Kidney epithelial cell (primary cell): ENCODE measurements at places on chromosomes 12 and 14. TPM values are rescaled to one million over a fixed set of nuclear protein-coding genes. Genes with fewer than 3 reads are reported as not detected.
A peak's percentile ranks its signal among the peaks of the same experiment; 100 is the strongest.

DNA sequence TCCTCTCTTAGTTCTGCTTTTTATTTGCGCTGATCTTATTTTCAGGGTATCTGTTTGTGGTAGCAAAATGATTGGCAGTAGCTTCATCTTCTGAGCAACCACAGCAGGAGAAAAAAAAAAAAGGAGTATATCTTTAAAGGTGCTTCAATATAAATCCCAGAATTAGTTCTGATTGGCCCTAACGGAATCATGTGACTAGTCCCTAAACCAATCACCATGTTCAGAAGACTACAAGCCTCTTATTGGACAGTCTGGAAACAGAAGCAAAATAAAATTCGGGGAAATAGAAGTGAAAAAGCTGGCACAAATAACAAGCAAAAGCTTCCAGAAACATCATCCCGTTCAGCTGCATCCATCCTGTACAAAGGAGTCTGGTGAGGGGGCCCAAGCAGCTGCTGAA, 49.9 kb upstream of the PTPRO start:
- DNase-seq: no peak

DNA sequence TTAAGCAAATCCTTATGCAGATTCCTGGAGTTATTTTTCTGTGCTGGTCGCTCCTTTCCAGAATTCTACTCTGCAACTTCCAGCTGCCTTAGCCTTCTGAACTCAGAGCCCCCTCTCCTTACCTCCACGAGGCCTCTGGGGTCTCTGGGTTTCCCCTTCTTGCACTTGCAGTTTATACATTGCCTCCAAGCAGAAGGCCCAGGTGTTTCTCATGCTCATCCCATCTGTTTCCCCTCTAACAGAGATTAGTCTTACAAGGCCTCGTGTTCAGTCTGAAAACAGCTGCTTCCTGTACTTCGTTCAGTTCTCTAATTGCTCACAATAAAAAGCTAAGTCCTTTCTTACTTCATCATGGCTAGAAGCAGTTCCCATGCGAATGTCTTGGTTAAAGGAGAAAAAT, 134.4 kb upstream of the FGD4 start:
- no peak for DNase-seq

- DNase-seq: no peak
These were observed 99.2 kb downstream of the PHETA1 start for GRCh38 chr12:111269718-111270117.

GRCh38 chr14:37723515-37723914, 128.1 kb downstream of the TTC6 start:
- no peak for DNase-seq

DNA sequence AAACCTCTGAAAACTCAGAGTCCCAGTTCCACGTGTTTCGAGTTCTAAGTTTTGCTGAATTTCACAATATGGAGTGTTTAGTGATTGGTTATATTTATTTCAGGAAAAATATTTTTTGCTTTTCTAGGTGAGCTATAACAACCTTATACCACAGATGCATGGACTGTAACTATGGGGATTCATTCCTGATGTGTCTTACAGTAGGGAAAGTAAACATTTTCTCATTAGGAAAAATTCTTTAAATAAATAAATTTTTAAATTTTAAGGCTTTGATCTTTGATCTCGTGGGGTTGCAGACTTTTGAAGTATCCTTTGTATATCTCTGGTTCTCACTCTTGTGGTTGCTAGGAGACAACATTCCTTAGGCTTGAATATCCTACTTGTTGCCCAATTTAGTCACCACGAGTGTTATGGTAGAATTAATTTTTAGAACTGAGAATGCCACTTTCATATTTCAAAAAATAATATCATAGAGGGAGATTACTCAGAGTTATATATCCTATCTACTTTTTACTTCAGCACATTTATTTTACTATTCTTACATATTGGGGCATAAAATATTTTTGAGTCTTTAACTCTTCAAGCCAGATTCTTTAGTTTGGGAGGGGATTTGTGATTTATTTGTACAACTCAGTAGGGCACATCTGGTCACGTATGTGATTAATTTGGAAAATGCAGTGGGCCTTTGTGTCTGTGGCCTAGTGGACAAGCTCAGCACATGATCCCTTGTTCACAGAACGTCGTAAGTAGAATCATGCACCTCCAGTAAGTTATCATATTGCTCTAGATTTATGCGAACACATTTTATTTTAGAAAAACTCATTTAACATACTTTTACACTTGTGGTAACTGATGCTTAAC, 224.0 kb downstream of the TTC6 start:
- peak; percentile 16 for DNase-seq

Gene CPNE6
- total RNA-seq: not detected in 2 replicates

Gene IFI27
- total RNA-seq: under 0.01 and 1.4 TPM in 2 replicates

DNA sequence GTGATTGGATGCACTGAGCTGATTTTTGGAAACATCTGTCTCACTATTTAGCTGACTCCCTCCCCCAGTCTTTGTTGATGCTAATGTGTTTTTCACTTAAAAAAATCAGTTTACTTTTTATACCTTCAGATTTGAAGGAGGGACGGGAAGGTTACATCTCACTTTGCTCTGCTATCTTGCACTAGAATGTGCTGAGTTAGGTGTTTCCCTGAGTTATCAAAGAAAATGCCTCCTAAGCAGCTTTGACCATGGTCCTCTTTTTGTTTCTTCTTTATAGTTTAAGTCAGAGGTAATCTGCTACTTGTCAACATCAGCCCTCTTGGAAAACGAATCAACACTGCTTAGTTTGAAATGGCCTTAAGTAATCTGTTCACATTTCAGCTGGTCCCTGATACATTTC, 222.0 kb downstream of the TMEM132D start:
- DNase-seq: no peak

DNA sequence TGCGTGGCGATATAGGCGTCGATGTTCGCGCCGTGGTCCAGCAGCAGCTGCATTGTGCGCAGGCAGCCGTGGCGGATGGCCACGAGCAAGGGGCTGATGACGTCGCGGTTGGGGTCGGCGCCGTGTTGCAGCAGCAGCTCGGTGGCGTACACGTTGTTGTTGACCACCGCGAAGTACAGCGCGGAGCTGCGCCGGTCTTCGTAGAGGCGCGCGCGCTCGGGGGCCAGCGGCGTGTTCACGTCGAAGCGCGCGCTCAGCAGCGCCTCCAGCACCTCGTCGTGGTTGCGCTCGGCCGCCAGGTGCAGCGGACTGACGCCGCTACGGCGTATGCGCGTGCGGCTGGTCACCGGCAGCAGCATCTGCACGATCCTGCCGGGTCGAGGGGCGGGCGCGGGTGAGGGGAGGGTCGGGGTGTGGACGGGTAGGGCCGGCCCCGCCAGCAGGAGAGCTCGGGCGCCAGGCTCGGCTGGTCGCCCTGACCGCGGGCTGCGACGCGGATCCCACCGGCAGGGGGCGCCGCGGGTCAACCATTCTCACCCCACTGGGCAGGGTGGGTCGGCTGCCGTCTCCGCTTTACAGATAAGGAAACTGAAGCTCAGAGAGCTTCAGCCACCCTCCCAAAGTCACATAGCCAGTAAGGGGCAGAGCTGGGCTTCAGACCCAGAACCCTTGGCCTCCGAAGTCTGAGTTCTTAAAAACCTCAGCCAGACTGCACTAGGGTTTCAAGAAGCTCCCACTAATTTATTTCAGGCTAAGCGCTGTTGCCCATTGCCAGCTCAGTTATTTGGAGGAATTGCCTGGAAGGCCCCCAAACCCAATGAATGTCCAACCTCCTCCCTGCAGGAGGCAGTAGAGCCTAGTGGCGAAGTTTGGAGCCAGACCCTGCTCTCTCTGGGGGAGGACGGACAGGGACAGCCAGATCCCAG, 12.4 kb downstream of the FAM181A start:
- DNase-seq: no peak

DNA sequence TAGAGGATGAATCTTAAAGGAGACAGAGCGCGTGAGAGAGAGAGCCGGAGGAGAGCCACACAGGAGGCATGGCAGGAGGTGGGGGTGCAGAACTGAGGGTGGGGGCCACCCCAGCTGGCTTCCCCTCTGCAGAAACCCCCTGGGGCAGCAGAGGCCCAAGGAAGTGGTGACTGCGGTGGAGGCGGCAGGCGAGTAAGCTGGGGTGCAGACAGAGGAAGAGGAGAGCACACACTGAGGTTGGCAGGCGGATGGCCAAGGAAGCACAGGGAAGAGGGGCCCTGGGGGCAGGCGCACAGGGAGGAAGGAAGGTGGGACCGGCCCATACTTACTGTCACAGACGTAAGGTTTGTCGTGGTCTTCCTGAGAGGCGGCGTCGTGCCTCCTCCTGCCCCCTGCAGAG, 179.8 kb downstream of the DPF3 start:
- no peak for DNase-seq

- DNase-seq: no peak
These were observed 279.0 kb downstream of the ATXN7L3B start for GRCh38 chr12:74816398-74817175.

- DNase-seq: no peak
These were observed 30.0 kb downstream of the GALNT4 start for GRCh38 chr12:89494411-89495231.
